ENCODE measurements at places on chromosomes 5 and 9. TPM values are rescaled to one million over a fixed set of nuclear protein-coding genes. Genes with fewer than 3 reads are reported as not detected.

Gene TAL2
- 0.84 TPM for total RNA-seq

Gene PCDHB16
- total RNA-seq, result 24.6 TPM

Gene ADAMTSL2
- total RNA-seq, result 7.0 TPM

Gene FCN1
- total RNA-seq, result not detected

Gene ENHO
- 1.0 TPM for total RNA-seq

Gene PHYHD1
- 22.2 TPM for total RNA-seq

Gene SMIM33
- total RNA-seq, result not detected

Gene LCN9
- total RNA-seq, result 1.7 TPM
